ENCODE measurements at places on chromosomes 11 and 22.

GRCh38 chr11:12090061-12090591, 20.3 kb upstream of the MICAL2 start:
- DNase-seq: no peak

GRCh38 chr11:47489395-47489755, 40.4 kb upstream of the RAPSN start:
- no peak for DNase-seq

DNA sequence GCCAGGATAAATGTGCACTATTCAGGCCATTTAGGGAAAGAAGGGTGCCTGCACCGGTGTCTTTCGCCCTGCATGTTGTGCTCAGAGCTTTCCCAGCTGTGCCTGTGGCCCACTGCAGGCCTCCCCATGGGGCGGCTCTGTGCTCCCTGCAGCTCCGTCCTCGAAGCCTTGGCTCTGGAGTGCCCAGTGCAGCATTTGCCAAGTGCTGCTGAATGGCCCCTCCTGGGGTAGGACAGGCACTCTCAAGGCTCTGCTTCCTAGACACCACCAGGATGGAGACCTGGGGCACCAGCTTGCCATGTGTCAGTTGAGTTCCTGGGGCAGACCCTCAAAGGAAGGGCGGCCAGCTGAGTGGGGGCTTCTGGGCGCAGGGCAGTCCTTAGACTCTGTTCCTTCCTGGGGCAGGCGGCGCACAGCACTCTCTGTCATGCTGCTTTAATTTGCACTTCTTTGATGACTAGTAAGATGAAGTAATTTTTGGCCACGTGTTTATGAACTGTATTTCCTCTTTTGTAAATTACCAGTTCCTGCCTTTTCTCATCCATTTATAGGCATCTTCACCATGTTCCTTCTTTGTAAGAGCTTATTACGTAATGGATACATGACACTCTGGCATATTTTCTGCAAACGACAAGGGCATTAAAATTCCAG, 32.1 kb upstream of the GNB1L start:
- no peak for DNase-seq

DNA sequence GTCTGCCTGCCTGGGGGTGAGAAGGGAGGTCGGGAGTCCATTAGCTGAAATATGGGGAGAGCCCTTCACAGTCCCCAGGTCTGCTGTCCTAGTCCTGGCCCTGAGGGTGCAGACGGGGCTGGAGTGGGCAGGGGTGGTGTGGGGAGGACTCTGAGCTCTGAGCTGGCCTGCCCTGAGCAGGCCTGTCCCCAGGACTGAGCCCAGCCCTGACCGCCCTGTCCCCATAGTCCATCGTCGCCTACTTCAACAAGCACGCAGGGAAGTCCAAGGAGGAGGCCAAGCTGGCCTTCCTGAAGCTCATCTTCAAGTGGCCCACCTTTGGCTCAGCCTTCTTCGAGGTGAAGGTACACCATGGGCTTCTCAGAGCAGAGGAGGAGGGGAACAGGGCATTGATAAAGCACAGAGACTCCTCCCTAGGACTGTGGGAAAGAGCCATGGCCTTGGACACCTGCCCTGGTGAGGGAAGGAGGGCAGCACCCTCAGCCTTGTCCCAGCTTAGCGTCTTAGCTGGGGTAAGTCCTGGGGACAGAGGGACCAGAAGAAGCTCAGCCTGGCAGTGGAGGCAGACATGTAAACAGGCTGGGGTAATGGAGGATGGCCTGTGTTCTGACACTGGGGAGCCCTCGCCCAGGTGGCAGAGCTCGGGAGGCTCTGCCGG, 83.7 kb downstream of the MYO7A start:
- DNase-seq: no peak

GRCh38 chr11:17260020-17260419, 16.5 kb upstream of the NUCB2 start:
- no peak for DNase-seq

DNA sequence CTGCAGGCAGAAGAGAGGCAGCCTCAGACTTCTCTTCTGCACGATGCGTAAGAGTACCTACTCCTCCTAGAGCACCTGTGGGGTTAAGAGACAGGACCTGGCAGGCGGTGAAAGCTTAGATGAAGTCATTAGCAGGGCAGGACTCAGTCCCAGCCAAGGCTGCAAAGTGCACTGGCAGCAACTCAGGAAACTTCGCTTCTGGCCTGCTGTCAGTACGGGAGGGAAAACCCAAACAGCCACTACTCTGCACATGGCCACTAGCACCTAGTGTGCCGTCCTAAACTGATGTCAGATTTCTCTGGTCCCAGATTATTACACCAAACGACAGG, 8.8 kb upstream of the KLHL35 start:
- DNase-seq: no peak

- no peak for DNase-seq
Measured at GRCh38 chr11:84144531-84144930, 858.4 kb upstream of the CCDC90B start.

GRCh38 chr11:24411791-24412190, 85.1 kb upstream of the LUZP2 start:
- DNase-seq: no peak

GRCh38 chr22:43512279-43512678, 100.5 kb downstream of the MPPED1 start:
- DNase-seq: no peak

GRCh38 chr11:119907878-119908572, 179.0 kb upstream of the NECTIN1 start:
- DNase-seq: no peak

DNA sequence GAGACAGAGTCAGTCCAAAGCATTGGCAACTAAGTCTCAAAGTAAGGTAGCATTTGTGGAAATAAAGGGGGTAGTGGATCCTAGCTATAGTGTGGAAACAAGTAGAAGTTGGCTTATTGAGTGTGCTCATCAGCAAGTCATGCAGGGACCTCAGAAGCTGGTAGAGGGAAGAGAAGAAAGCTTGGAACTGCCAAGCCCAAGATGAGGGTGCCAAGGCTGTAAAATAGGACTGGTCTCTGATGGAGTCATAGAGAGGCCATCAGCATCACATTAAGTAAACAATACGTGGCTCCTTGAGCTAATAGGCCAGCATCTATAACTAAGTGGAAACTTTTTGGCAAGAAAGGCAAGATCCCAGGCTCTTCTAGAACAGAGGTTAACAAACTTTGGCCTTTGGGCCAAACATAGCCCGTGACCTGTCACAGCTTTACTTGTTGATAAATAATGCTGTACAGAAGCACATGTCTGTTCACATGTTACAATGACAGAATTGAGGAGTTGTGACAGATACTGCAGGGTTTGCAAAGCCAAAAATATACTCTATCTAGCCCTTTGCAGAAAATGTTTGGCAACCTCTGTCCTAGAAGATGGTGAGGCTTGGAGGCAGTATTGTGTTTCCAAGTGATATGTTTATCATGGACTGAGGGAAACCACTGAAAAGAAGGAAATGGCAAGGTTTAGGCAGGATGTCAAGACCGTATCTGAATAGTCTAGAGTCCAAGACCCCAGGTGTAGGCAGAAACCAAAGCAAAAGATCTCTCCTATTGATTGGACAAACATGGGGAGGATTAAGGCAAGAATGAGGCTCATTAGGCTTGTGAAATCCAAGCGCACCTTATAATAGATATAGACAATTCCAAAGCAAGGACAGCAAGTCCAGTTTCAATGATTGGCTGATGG, 62.5 kb upstream of the CD44 start:
- DNase-seq: no peak

DNA sequence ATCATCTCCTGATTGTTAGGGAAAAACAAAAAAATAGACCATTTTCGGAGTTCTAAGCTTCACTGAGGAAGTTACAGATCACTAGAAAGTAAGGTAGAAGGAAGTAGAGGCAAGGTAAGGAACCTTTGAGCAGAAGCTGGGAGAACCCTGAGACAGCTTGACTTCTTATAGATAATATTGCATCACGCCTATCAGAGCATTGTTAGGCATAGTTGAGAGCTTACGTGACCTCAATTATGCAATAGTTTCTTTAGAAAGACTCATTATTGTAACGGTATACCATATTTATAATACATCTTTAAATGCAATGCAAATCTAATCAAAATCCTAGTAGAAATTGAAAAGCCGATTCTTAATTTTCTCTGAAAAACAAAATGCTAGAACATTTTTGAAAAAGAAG, 4.9 kb downstream of the TBRG1 start:
- no peak for DNase-seq

DNA sequence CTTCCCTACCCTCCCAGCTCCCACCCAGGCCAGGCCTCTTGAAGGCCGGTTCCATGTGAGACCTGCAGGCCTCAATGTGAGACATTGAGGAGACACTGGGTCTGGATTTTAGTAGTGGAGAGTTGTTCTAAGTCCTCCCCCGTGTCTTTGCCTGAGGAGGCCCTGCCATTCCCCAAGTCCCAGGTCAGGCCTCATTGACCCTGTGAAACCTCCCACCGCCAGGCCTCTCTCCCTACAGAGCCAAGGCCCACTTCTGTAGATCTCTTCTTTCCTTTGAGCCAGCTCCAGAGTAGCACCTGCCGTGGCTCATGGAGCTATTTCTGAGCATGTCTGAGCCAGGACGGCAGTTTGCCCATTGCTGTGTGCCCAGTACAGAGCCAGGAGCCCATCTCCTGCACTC, 1419.6 kb downstream of the TBC1D22A start:
- DNase-seq: no peak

DNA sequence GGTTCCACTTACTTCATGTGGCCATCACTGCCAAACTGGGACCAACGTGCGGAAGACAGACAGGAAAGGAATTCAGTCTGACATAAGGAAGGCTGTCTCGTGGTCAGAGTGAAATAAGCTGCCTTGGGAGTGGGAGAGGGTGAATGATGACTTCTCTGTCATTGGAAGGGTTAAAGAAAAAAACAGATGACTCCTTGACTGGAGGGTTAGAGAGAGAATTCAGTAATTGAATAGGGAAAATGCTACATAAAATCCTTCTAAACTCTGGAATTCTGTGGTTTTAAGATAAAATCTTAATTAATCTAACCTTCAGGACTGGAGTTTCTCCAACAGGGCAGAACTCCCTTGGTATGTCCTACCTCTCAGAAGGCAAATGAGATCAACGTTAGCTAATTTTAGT, 33.8 kb downstream of the RAB30 start:
- DNase-seq: no peak

GRCh38 chr11:1411301-1411700, 21.6 kb downstream of the BRSK2 start:
- DNase-seq: no peak

- DNase-seq: no peak
Measured at GRCh38 chr22:33472462-33473344, 414.5 kb upstream of the SYN3 start.

DNA sequence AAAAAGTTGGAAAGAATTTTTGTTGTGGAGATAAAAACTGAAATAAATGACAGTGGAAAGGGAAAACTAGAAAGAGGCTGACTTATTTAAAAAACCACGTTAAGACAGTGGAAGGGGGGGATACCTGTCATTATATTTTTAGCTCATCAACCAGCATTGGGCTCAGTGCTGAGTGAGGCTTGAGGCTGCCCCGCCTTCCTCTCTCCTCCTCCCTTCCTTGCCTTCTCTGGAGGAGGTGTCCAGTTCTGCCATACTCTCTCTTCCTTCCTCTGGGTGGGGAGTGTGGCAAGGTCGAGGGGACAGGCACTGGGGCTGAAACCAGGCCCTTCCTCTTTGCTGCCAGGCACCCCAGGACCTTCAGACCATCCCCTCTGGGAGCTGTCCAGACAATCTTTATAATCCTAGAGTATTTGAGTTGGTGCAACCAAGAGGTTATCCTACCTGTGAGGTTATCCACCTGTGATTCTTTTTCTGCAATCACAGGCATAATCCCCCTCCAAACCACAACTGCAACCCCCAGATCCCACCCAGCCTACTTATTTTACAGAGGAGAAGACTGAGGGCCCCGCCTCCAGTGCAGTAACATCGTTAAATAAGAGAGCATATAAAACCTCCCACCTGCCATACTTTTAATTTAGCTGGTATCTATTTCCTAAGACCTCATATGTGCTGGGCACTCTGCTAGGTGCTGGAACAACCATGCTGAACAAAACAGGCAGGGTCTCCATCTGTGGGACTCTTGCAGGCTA, 578.5 kb downstream of the BUD13 start:
- DNase-seq: no peak

GRCh38 chr11:9565822-9566560, 7.5 kb upstream of the WEE1 start:
- DNase-seq: no peak

DNA sequence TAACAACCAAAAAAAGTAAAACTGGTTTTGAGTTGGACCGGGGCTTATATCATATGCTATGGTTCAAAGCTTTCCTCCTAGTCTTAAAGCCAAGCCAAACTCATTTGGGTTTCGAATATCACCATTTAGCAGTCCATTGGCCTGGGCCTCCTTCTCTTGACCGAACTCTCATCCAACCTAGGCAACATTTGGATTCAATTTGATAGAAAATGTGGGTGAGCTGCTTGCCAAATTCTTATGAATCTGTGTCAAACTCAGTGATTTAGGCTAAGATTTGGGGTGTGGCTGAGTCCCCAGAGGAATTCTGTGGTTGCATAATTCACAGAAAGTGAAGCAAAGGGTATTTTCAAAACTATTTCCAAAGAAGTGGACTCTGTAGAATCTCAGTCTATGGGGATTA, 83.7 kb downstream of the BLID start:
- DNase-seq: no peak

DNA sequence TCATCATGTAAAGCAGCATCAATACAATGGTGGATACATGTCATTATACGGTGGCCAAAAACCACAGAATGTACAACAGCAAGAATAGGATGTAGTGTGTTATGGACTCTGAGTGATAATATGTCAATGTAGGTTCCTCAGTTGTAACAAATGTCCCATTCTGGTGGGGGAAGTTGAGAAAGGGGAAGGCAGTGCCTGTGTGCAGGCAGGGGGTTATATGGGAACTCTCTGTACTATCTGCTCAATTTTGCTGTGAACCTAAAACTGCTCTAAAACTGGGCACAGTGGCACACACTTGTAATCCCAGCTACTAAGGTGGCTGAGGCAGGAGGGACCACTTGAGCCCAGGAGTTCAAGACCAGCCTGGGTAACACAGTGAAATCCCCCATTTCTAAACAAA, 5.9 kb downstream of the CHKA start:
- no peak for DNase-seq

- DNase-seq: no peak
Measured at GRCh38 chr11:64089027-64089360, 53.3 kb downstream of the FLRT1 start.

GRCh38 chr11:8180469-8180868, 11.6 kb upstream of the RIC3 start:
- no peak for DNase-seq

GRCh38 chr11:20248871-20249270, 88.6 kb upstream of the DBX1 start:
- no peak for DNase-seq

DNA sequence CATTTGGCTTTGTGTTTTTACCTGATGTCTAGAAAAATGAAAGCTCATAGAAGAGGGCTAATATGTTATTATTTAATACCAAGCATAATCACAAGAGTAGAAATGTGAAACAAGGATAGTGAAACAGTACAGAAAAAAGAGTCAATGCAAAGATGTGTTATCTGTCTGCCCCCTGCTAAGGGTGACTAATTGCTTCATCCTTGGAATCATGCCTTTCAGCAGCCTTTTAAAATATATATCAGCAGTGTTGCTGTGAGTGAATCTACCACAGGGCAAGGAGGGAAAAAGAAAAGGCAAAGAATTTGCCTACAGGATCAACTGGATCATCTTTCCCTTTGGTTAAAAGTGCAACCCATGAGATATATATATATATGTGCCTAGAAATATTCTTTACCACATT, 867.2 kb upstream of the RAG2 start:
- no peak for DNase-seq
